ENCODE measurements at places on chromosomes 1 and 21. TPM values are rescaled to one million over a fixed set of nuclear protein-coding genes. Genes with fewer than 3 reads are reported as not detected.
A peak's percentile ranks its signal among the peaks of the same experiment; 100 is the strongest.

CLCNKB gene
- not detected for total RNA-seq

DNA sequence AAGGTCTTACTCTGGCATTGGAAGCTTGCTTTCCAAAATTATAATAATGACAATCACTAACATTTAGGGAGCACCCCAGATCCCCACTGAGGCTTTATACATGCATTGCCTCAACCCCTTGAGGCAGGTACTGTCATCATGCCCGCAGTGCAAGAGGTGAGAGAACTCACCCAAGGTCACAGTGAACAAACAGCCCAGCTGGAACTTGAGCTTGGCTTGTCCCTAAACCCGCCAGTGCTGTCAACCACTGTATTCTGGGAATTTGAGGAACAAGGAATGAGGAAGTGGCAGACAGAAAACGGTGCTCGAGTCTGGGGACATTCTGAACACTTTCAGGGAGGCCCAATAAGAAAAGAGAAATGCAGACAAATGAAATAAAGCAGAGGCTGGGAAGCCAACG is 34.6 kb upstream of the TLR5 start:
- no peak for DNase-seq

DCST2 gene
- total RNA-seq = 2.2 TPM

- DNase-seq = no peak
Observed at GRCh38 chr1:168932539-168932938, 174.0 kb upstream of the ATP1B1 start.

SYT14 gene
- total RNA-seq = not detected

LDLRAP1 gene
- 70.5 TPM for total RNA-seq

SPRR5 gene
- total RNA-seq = not detected

GRCh38 chr1:229231754-229232119 is 39.2 kb upstream of the RAB4A start:
- no peak for DNase-seq

- DNase-seq = peak; percentile 96
Observed at GRCh38 chr1:40862008-40862863, at the start of gene CITED4. Gene CITED4 (minus strand): TSS chr1:40862363. CDS start chr1:40862127, 236 bp downstream.
